ENCODE measurements at places on chromosomes 7 and 10. TPM values are rescaled to one million over a fixed set of nuclear protein-coding genes. Genes with fewer than 3 reads are reported as not detected.

GDF2 gene
- not detected for total RNA-seq

STEAP1 gene
- 16.3 TPM for total RNA-seq

VIPR2 gene
- total RNA-seq = 0.99 TPM

CCDC172 gene
- total RNA-seq = not detected

SPDYE9 gene
- 0.10 TPM for total RNA-seq

SLIT1 gene
- 0.59 TPM for total RNA-seq

CABCOCO1 gene
- total RNA-seq = 2.0 TPM

SLC13A4 gene
- 0.10 TPM for total RNA-seq

CYP26C1 gene
- not detected for total RNA-seq

SFXN4 gene
- total RNA-seq = 11.4 TPM

ZNF467 gene
- 3.6 TPM for total RNA-seq

GPR85 gene
- total RNA-seq = 1.9 TPM

MYO3A gene
- 2.3 TPM for total RNA-seq

C10orf143 gene
- total RNA-seq = 1.4 TPM

VSTM4 gene
- 40.5 TPM for total RNA-seq

HOXA7 gene
- total RNA-seq = 1.5 TPM

NUDT13 gene
- total RNA-seq = 0.59 TPM

SPDYE8 gene
- total RNA-seq = 0.10 TPM

CYP3A4 gene
- 2.6 TPM for total RNA-seq

ERCC6 gene
- total RNA-seq = 17.2 TPM

PON1 gene
- total RNA-seq = 0.10 TPM

NUP42 gene
- 38.9 TPM for total RNA-seq

NEBL gene
- total RNA-seq = 29.3 TPM

RASSF4 gene
- total RNA-seq = 9.5 TPM

SMKR1 gene
- total RNA-seq = 0.20 TPM

CALML3 gene
- total RNA-seq = 9.8 TPM

SFTPA1 gene
- total RNA-seq = not detected

LDB3 gene
- total RNA-seq = 25.0 TPM

SPDYE16 gene
- total RNA-seq = 0.10 TPM

EXOC4 gene
- 96.4 TPM for total RNA-seq

CNPY1 gene
- 0.10 TPM for total RNA-seq

PLPP4 gene
- total RNA-seq = 5.3 TPM

FEZF1 gene
- total RNA-seq = not detected

ASB15 gene
- 0.59 TPM for total RNA-seq

SPDYE6 gene
- total RNA-seq = not detected

SLC26A4 gene
- total RNA-seq = 1.1 TPM

VTI1A gene
- total RNA-seq = 28.7 TPM

HGF gene
- total RNA-seq = 4.7 TPM

Measured in skin of body (tissue), 3 donors.